ENCODE measurements at places on chromosomes 11 and 22.
A peak's percentile ranks its signal among the peaks of the same experiment; 100 is the strongest.

- no peak for DNase-seq
Measured at GRCh38 chr11:128174465-128175291, 412.7 kb downstream of the ETS1 start.

GRCh38 chr11:94533696-94534630 is 9.8 kb upstream of the FUT4 start:
- DNase-seq: no peak

GRCh38 chr11:117818041-117818873 is 6.3 kb downstream of the FXYD2 start:
- DNase-seq: no peak

- DNase-seq: no peak
Measured at GRCh38 chr11:65648997-65649493, 11.1 kb downstream of the SIPA1 start.

- no peak for DNase-seq
Measured at GRCh38 chr11:2036863-2037486, 39.3 kb upstream of the H19 start.

DNA sequence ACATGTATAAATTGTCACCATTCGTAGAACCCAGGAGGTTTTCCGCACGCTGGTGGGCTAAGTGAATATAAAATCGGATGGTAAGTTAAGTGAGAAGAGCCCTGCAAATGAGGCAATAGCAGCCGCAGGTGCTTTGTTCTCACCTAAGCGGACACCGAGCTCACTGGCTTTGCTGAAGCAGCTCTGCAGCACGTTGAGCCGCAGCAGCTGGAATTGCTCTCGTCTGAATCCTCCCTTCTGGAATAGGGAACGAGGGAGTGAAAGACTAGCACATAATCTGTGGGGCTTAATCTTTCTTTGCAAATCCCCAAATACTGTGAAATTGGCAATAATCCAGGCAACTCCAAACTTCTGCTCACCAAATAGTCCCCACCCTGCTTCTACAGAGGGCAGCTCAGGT is 488.1 kb downstream of the NTM start:
- DNase-seq: no peak

DNA sequence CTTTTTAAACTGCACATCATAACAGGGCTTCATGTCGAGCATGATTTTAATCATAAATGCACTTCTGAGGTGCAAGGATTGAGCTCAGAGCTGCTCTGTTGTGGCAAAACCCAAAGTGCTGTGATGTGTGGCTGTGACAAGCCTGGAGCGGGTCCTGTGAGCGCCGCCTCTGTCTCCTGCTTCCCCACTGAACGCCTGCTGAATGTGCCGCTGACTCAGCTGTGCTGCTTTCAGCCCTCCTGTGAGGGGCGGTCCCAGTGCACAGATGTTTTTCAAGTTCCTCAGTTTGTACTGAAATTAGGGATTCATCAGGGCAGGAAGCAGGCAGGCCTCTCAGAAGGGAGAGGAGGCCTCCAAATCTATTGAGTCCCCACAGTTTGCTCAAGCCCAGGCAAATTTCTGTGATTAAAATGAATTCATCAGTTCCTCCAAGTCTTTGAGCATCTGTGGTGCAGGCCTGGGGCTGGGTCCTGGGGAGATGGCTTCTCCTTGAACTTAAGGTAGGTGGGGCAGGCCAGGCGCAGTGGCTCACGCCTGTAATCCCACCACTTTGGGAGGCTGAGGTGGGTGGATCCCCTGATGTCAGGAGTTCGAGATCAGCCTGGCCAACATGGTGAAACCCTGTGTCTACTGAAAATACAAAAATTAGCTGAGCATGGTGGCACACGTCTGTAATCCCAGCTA is 3.0 kb upstream of the GTSE1 start:
- no peak for DNase-seq

GRCh38 chr11:56632329-56632728 is 9.9 kb downstream of the OR5AP2 start:
- no peak for DNase-seq

DNA sequence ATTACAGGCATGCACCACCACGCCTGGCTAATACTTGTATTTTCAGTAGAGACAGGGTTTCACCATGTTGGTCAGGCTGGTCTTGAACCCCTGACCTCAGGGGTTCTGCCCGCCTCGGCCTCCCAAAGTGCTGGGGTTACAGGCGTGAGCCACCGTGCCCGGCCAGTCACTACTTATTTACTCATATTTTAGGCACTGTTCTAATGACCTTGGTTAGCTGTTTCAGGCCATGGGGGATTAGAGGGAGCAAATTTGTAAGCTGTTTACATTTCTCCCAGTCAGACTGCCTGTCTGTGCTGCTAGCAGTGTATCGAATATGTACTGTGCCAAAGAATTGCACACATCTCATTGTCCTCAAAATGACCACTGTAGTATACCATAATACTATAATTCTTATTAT is 32.7 kb upstream of the PACSIN2 start:
- DNase-seq: no peak

DNA sequence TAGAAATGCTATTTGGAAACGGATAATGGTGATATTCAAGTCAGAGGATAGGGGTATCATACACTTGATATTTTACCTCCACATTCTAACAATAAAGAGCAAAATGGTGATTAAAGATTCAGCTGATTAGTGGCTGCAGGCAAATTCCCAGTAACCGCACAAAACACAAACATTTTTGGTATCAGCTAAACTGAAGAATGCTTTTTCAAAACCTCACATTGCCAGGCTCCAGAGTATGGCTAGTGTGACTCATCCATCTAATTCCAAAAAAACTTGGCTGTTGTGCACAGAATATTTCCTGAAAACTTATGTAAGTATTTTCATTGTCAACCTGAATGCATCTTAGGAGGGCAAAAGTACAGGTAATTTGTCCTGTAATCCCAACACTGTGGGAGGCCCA is 10.9 kb downstream of the SRPRA start:
- DNase-seq: no peak

GRCh38 chr11:104033561-104033960 is 2.9 kb upstream of the DDI1 start:
- DNase-seq: no peak

GRCh38 chr11:132941024-132941646 is 591.2 kb downstream of the OPCML start:
- no peak for DNase-seq

DNA sequence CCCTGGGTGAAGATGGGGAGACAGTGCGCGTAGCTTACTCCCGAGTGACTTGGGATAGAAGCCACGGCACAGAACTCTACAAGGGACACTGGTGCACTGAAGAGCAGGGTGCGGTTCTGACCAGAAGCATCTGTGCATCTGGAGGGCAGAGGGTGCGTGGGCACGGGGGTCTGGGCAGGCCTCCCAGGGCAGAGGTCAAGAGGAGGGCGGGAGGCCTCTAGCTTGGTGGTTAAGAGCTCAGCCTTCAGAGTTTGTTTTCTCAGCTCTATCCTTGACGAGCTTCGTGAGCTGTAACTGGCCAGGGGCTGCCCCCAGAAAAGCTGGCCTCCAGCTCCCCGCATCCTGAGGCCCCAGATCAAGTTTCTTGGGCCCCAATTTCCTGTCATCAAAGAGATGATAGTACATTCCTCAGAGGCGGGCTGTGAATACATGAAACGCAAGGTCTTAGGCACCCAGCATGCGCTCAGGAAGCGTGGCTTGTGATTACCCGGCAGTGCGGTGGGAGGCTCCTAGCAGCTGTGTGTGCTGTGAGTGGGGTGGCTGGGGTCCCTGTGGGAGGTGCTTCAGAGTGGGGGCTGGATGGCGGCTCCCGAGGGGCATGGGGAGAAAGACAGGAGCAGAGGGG is 6.0 kb upstream of the BID start:
- no peak for DNase-seq

DNA sequence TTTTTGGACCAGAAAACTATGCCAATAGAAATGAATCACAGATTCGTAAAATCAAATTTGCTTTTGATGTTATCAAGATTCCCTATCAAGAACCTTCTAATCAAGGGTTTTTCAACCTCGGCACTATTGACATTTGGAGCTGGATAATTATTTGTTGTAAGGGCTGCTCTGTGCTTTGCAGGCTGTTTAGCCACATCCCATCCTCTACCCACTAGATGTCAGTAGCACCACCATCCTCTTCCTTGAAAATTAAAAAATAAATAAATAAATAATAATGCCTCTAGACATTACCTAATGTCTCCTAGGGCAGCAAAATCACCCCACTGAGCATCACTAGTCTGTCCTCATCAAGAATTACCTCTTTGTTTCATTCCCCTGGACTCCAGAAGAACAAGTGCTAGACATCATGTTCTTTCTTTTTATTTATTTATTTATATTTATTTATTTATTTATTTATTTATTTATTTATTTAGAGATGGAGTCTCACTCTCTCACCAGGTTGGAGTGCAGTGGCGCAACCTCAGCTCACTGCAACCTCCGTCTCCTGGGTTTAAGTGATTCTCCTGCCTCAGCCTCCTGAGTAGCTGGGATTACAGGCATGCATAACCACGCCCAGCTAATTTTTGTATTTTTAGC is 744.7 kb downstream of the KCNA4 start:
- DNase-seq: no peak

DNA sequence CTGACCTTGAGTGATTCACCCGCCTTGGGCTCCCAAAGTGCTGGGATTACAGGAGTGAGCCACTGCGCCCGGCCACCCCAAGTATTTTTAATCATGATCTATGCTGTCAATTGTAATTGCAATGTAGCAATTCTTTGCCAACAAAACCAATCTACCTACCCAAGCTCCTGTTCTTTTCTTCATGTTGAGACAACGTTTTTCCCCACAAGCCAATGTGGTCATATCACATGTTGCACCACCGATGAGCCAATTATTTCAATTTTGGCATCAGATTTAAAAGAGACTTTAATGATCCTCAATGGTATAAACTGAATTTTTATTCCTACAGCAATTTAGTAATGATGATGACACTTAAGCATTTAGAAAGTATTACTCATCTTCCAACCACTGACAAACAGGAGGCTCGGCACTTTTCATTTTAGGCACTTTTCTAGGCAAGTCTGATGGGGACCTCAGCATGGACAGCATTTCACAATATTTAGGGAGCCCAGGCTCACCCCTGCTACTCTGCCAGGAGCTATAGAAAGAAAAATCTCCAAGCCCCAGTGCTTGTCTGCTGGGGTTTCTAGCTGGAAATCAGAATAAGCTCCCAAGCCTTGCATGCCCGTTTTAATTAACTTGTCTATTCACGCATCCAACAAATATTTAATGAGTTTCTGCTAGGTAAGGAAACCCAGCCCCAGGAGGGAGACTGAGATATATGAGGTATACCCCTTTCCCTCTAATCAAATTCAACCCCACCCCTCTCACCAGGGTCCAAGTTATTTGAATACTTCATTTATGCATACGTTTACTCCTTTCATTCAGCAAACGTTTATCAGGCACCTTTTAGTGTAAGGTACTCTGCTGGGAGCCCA is 291.4 kb downstream of the ST3GAL4 start:
- no peak for DNase-seq

GRCh38 chr11:112718483-112718882 is 242.7 kb upstream of the NCAM1 start:
- DNase-seq: no peak

- DNase-seq: peak; percentile 61
Measured at GRCh38 chr11:126588630-126589491, 233.4 kb downstream of the ST3GAL4 start.

- DNase-seq: no peak
Measured at GRCh38 chr11:118281284-118281683, 17.2 kb upstream of the MPZL2 start.

GRCh38 chr22:35589071-35589755 is 27.9 kb downstream of the MB start:
- no peak for DNase-seq

DNA sequence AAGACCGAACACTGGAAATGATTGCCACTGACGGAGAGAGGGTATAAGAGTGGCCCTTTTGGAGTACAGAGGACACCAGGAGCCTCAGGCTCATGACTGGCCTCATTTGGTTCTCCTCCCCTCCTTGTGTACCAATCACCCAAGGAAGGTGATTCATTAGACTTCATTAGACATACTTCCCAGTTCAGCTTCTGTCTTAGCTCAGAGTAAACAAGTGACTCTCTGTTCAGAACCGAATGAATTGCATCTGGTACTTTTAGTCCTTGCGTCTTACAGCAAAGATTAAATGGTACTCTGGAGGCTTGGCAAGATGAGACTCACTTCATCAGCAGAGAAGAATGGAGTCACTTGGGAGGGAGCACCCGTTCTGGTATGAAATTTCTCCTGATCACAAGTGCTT is 75.2 kb downstream of the ZNRF3 start:
- no peak for DNase-seq

GRCh38 chr11:64074239-64074638 is 38.5 kb downstream of the FLRT1 start:
- no peak for DNase-seq

GRCh38 chr11:21110415-21110814 is 441.0 kb downstream of the NELL1 start:
- no peak for DNase-seq

- DNase-seq: no peak
Measured at GRCh38 chr22:46858181-46858771, 95.8 kb downstream of the TBC1D22A start.

Data from NCI-H1417 treated with DMSO at 0.1 percent for 48 hours (cell line).